T-helper 2 cell (primary cell): ENCODE measurements at places on chromosomes 12 and 14.

DNA sequence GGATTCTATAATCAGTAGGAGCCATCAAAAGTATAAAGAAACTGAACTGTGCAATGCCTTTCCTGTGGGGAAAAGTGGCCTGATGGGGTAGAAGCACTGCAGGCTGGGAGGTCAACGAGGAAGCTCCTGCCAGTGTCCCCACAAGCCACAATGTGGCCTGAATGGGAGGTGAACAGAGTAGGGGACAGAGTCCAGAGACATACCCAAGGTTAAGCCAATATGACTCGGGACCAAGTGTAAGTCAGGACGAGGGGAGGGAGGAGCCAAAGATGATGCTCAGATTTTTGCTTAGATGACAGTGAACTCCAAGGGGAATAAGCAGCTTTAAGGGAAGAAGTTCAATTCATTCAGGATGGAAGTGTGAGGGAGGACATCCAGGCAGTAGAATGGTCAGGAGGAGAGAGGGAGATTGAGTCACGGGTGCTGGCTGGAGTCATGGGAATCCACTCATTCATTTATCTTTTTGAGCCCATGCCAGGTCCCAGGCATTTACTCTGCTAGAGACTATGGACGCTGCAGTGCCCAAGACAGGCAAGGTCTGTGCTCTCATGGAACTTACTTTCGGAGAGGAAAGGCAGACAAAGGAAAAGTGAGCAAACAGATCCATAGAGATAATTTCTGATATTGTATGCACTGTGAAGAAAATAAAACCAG lies 29.1 kb downstream of the DPF3 start:
- DNase-seq = no peak

GRCh38 chr14:69090187-69090789 lies 62.6 kb downstream of the DCAF5 start:
- peak; percentile 38 for DNase-seq

- DNase-seq = no peak
Observed at GRCh38 chr12:123490089-123490488, 32.1 kb downstream of the SNRNP35 start.

GRCh38 chr14:99685151-99685591 lies 1.1 kb downstream of the CYP46A1 start:
- no peak for DNase-seq

DNA sequence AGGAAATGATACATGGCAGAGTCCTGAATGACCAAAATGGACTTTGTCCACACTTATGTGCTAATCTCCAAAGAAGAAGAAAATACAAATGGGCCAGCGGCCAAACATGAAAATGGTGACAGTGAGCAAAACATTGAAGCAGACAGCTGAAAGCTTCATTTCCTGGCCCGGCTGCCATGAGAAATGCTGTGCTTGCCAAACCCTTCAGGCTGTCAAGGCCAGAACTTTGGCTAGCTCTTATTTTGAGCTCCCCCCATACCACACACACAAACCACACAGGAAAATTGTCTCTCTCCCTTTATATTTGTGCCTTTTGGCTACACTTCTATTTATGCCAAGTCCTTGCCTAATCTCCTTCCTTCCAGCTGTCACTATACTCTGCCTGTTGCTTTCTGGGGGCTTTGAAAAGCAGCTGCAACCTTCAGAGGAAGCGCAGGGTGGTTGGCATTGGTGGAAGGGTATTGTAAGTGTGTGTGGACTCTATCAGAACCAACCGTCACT lies 323.8 kb downstream of the RAD51B start:
- DNase-seq = no peak

DNA sequence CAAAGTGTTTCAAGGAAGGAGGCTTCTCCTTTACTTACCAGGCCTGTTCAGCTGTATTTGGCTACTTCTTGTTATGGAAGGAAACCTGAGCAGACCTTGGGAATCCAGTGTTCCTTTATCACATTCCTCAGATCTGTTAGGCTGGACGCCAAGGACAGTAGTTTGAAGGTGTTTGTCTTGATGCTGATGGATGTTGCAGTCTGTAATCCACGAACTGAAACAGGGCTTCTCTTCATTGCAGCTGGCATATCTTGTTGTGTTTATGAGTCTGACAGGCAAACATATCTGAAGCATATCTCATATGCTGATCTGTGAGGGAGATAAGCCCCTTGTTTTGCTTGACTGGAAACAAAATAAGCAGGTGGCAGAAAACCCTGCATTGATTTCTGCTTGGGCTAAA lies 904.3 kb downstream of the NRXN3 start:
- no peak for DNase-seq

- no peak for DNase-seq
Observed at GRCh38 chr12:13534242-13534641, 337.7 kb downstream of the EMP1 start.

DNA sequence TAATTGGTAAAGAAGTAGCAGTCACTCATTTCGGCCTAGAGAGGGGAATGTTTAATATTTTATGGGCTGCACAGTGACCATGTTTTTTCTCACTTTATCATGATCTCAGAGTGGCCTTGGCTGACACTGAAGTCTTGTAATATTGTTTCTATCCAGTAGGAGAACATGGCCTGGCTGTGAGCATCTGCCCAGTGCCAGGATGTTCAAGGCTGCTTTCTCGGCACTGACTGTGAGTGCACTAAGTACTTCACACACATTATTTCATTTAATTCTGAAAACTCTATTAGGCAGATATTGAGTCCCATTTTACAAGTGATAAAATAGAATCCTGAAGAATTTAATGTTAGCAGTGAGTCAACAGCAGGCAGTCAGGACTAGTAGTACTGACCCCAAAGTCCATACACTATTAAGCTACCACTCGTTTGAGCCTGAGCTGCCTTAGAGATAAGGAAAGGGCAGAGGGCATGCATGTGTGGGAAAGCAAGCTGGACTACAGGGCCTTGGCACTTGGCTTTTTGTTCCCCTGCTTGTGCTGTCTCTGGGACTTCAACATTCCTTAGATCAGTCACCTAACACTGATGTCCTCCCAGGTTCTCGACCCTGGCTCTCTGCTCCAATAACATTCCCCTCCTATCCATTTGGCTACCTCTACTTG lies 42.2 kb upstream of the APPL2 start:
- DNase-seq = no peak

DNA sequence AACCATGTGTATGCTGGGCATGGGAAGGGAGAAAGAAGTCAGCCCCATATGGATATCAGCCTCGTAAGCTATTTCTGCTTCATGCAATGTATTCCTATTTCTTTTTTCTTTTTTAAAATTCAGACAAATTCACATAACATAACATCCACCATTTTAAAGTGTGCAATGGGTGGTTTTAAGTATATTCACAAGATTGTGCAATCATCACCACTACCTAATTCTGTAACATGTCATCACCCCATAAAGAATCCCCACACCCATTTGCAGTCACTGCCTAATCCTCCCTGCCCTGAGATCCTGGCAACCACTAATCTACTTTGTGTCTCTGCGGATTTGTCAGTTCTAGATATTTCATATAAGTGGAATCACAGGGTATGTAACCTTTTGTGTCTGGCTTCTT lies 9.5 kb downstream of the POMT2 start:
- no peak for DNase-seq

DNA sequence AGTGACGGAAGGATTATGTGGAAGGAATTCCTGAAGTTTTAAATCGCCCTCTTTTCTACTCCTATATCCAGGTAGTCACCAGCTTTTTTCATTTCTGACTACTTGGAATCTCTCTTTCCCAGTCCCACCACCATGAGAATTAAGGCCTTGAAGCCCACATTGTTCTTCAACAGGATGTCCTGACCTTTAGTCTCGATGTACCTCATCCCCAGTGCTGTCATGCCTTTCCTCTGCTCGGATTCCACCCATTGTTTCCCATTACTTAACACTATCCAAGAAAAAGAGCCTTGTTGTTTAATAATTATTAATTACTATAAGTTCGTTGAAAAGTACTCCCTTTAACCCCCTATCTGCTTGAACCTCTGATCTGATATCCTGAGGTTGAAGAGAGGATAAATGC lies 44.0 kb upstream of the NAV3 start:
- no peak for DNase-seq

DNA sequence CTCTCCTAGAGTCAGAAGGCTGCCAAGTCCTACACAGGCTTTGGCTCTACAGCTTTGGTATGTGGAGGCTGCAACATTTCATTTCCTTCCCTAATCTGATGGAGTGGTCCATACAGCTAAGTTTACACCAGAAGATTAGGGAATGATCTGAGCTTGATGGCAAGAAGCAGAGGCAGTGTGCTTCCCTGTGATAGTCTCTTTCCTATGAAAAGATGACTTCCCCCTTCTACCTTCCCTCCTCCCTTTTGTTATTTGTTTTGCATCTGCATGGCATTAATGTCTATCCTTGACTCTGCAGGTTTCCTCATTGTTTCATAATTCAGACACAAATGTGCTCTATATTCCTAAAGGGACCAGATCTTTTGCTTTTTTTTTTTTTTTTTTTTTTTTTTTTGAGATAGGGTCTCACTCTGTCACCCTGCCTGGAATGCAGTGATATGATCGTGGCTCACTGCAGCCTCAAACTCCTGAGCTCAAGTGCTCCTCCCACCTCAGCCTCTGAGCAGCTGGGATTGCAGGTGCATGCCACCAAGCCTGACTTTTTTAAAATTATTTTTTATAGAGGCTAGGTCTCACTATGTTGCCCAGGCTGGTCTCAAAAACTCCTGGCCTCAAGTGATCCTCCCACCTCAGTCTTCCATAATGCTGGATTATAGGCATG lies 76.3 kb downstream of the GRIP1 start:
- DNase-seq = no peak
